CD4-positive, alpha-beta T cell treated with Interleukin-6 at 100 ng/mL for 8 hours (primary cell): ENCODE measurements at places on chromosomes 7 and 10.

- no peak for DNase-seq
These were observed 83.3 kb upstream of the DYNC1I1 start for GRCh38 chr7:95688931-95689495.

- DNase-seq = no peak
These were observed 158.1 kb downstream of the SND1 start for GRCh38 chr7:127810113-127810512.

GRCh38 chr7:24510759-24511158 is 62.5 kb upstream of the PALS2 start:
- DNase-seq = no peak

DNA sequence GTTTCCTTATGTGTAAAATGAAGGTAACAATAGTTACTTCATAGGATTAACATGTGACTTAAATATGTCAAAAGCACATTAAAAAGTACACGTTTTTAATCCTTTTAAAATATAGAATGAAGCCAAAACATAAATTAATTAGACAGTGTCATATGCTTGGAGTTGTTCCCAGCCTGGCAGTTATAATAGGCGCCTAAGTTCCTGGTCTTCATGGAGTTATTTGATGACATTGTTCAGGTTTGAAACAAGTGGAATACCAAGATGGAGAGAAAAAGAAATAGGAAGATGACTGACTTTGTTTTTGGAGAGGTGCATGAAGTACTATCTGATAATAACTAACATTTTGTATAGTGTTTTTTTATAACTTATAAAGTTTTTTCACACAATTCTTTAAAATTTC is 67.3 kb downstream of the ZNRF2 start:
- DNase-seq = no peak

DNA sequence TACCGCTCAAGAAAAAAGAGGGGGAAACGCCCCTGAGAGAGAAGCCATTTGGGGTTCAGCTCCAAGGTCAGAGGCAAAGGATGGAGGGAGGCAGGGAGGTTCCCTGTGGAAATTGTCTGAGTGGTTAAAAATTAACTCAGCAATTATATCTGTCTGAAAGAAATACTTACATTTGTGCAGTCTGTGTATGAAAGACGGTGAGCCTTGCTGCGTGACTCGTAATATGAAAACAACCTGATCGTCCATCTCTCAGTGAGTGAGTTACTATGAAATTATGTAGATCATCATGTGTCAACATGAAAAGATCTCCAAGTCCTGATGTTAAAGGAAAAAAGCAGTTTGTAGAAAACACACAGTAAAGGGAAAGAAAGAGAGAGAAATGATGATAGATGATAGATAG is 67.2 kb upstream of the FAM204A start:
- DNase-seq = no peak

DNA sequence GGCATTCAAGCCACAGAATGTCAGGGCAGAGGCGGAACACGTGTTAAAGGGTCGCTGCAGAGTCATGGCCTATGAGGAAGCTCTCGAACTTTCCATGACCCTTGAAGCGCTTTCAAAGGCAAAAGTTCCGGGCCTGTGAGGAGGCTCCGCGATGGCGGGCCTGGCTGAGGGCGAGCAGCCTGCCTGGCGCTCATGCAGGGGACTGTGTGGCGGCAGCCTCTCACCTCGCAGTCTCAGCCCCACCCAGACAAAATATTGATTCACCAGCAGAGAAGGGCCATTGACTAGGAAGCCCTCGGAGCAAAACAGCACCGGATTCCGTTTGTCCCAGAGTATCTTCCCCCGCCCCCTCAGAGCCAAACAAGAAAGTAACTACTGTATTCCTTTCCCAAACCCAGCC is 12.8 kb upstream of the CNNM1 start:
- no peak for DNase-seq

- no peak for DNase-seq
These were observed 28.9 kb upstream of the BMPR1A start for GRCh38 chr10:86727470-86727869.

- DNase-seq = no peak
These were observed 9.5 kb downstream of the SRRM3 start for GRCh38 chr7:76211216-76211615.

DNA sequence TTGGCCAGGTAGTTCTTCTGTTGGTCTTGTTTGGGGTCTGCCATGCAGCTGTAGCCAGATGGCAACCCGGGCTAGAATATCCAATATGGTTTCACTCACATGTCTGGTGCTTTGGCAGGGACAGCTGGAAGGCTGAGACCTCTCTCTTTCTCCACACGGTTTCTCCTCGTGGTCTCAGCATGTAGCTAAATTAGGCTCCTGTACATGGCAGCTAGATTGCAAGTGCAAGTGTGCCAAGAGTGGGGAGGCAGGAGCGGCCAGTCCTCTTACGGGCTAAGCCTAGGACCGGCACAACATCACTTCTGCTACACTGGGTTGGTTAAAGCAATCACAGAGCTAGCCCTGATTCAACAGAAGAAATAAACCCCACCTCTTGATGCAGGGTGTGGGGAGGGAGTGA is 9.3 kb upstream of the PDE1C start:
- DNase-seq = no peak

DNA sequence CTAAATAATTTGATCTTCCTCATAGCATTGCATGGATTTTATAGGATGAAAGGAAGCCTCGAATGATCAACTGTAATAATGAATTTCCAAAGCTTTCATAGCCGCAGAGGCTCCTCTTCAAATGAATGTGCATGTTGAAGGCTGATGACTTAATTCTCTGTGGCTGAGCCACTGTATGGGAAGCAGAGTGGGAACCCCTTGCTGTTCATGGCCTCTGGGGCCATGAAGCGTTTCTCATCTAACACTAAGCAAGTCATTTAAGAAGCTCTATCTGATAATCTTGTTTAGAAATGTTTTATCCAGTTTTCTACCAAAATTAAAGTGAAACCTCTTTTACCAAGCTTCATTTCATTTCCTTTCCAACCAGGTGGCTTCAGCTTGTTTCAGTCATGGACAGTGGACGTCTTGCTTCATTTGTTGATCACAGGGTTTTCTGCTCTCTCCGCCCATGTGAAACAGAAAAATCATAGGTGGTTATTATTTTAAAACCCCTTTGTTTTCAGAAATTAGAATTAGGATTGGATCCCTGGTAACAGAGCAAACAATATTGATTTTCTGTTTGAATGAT is 10.3 kb upstream of the ADARB2 start:
- no peak for DNase-seq

- DNase-seq = no peak
These were observed 66.8 kb downstream of the MKI67 start for GRCh38 chr10:128059266-128059981.

DNA sequence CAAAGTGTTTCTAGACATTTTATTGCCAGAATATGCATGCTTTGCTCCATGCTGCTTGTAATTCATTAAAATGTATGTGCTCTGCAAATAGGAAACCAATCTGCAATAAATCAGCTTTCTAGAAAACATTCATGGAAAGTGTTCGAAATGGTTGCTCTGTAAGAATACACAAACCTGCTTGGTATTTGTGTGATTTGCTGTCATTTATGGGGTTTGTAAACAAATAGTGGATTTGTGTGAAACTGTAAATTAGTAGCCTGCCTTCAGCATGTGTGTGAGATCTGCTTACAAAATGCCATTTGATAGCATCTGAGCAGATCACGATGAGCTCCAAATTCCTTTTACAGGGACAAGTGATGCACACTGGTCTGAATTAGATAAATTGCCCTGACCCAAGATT is 219.0 kb upstream of the CSTF2T start:
- DNase-seq = no peak

DNA sequence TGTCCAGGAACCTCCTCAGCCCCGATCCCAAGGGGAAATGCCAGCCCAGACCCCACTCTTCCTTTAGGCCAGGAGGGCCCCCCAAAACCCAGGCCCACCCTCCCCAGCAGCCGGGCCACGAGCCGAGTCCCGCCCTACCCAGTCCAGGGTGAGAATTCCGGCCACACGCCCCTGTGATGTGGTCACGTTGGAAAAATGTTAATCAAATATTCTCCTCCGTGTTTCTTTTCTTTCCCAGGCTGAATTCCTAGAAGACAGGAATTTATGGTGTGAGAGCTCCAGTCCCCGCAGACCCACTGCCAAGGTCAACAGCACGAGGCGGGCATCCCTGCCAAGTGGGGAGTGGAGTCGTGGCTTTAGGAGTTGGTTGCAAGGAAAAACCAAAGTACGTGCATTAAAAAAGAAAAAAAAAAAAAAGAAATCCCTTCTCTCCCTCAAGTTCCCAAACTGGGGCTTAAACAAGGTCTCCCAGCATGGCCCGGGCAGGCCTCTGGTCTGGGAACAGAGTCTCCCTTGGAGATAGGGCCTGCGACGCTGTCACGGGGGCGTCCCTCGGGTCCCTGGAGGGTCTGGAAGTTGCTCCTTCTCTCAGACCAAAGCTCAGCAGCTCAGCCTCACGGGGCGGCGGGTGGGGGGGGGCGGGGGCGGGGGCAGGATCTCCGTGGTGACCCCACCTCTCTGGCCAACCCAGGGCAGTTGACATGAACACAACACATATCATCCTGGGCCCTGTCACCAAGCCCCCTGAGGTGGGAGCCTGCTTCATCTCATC is 28.1 kb upstream of the ELN start:
- DNase-seq = no peak

GRCh38 chr10:10247585-10247984 is 770.1 kb upstream of the CELF2 start:
- no peak for DNase-seq

DNA sequence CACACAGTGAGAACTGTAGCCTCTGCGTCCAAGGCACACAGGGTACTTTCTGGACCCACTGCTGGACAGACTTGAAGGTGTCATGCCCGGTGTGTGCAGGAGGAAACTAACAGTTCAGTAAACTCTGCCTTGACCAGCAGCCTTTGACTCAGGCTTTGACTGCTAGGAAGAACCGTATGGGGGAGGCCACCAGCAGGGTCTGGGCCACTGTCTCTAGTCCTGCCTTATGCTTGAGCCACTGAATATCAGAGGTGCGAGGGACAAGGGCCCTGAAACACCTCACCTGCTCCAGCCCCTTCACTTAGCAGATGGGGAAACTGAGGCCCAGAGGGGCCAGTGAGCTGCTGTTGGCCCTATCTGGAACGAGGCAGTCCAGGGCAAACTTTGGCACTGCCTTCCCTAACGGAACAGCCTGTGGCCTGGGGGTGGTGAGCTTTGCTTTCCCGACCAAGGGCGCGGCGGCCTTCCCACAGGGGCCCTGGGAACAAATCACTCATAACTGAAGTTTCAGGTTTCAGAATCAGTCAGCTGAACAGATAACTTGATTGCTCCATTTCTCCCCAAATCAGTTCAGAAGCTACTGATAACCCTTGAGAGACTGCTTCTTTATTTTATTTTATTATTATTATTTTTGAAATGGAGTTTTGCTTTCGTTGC is 130.0 kb downstream of the FAM53B start:
- DNase-seq = no peak

DNA sequence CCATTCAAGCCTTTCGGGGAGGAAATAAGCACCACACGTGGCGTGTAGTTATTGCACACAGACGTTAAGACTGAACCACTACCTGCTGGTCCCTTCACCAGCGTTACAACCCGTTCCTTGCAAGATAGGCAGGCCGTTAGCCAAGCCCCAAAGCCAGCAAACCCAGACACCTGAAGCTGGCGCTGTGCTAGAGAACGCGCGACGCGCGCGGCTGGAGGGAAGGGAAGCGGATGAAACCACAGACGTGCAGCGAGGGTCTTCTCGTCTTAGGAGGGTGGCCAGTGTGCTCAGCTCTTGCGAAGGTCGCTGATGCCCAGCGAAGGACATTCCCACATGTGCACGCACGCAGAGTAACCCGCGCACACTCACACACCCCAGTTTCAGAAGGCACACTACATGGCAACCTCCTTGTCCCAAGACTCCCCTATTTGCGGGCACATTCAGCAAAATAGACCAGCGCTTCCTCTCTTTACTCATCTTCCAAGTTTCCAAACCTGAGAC is 980 bp downstream of the TMEM26 start:
- no peak for DNase-seq
